Fibroblast of lung (primary cell): ENCODE measurements at places on chromosomes 1 and 21. TPM values are rescaled to one million over a fixed set of nuclear protein-coding genes. Genes with fewer than 3 reads are reported as not detected.

EXTL1 gene
- 0.26 and 0.33 TPM in 2 replicates for total RNA-seq

IPP gene
- 10.3 and 15.2 TPM in 2 replicates for total RNA-seq

ZBTB17 gene
- total RNA-seq: 46.0 and 54.3 TPM in 2 replicates

CASZ1 gene
- total RNA-seq: 0.50 TPM in 1 of 2 replicates, not detected in the other

LCE6A gene
- total RNA-seq: not detected in 2 replicates

ZSWIM5 gene
- total RNA-seq: 0.77 and 0.99 TPM in 2 replicates

DNA sequence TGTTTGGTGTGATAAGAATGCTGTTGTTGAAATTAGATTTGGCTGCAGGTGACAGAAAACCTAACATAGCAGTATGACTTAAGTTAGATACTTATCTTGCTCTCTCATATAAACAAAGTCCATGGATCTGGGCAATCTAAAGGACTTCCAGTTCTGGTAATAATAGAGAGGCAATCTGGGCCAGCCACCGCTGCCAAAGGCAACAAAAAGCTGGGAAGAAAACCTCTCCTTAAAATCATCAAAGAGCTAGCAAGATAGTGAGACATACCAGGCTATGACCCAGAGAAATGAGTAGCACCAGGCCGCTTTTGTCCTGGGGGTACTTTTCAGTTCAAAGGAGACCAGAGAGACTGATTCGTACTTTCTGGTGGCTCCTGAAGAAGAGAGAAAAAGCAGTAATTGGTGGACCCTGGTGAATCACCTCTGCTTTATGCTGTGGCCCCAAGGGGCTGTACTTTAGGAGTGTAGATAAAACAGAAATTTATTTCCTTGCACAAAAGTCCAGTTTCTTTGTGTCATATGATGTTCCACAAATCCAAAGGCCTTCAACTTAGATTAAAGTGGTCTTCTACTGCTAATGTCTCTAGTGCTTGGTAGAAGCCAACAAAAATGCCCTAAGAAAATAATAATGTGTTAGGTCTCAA lies 125.4 kb downstream of the TBX19 start:
- no peak overlapping the region for H3K27ac ChIP-seq
- H3K4me1 ChIP-seq: no peaks in the 10 kb centered on the region
- no peak overlapping the region for H3K4me3 ChIP-seq
- H3K36me3 ChIP-seq: no peaks in the 10 kb centered on the region
- DNase-seq: no peak
- H3K27me3 ChIP-seq: peaks cover 2% of the 10 kb centered on the region

- no peaks in the 10 kb centered on the region for H3K27me3 ChIP-seq
- no peak for DNase-seq
- H3K4me3 ChIP-seq: peak overlapping the region; percentile 46
- H3K36me3 ChIP-seq: no peaks in the 10 kb centered on the region
These were observed 14.2 kb upstream of the MCOLN3 start for GRCh38 chr1:85062425-85063026.

DNA sequence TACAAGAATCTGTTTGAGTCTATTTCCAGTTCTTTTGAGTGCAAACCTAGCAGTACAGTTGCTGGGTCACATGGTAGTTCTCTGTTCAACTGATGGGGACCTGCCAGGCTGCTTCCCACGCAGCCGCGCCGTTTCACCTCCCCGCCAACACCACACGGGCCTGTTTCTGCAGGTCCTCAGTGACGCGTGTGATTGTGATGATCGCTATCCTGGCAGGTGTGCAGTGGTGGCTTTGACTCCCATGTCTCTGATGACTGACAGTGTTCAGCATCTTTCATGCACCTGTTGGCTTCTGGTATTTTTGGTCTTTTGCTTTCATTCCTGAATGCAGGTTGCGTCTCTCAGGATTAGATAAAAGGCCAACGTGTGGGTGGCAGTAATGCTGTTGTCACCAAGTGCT lies 41.6 kb downstream of the FAAP20 start:
- no peak overlapping the region for H3K4me3 ChIP-seq
- no peak for DNase-seq
- no peaks in the 10 kb centered on the region for H3K36me3 ChIP-seq
- no peaks in the 10 kb centered on the region for H3K4me1 ChIP-seq

- no peak overlapping the region for H3K4me3 ChIP-seq
- no peaks in the 10 kb centered on the region for H3K4me1 ChIP-seq
- H3K36me3 ChIP-seq: no peaks in the 10 kb centered on the region
- H3K27me3 ChIP-seq: no peaks in the 10 kb centered on the region
- H3K27ac ChIP-seq: no peak overlapping the region
- DNase-seq: no peak
These were observed 195.1 kb upstream of the FMN2 start for GRCh38 chr1:239896569-239896968.

- peaks cover 6% of the 10 kb centered on the region for H3K4me1 ChIP-seq
- H3K27me3 ChIP-seq: no peaks in the 10 kb centered on the region
- H3K4me3 ChIP-seq: no peak overlapping the region
- no peaks in the 10 kb centered on the region for H3K36me3 ChIP-seq
- no peak overlapping the region for H3K27ac ChIP-seq
These were observed 127.3 kb downstream of the HLCS start for GRCh38 chr21:36839123-36839522.

DNA sequence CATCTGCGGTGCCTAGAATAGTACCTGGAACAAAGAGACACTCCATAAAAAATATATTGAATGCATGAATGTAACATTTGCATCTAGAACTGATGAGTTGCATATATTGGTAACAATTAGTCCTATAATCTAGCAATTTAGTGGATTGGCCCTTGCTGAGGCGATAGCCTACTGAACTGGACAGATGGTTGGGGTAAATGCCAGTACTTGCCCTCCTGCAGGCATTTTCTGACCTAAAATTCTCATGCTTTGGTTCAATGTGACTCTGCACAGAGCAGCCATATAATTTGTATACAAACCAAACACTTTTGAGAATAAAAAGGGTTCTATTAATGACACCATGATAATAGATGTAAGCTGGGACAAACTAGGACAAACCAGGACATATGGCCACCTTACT lies 313.6 kb downstream of the OLFM3 start:
- no peaks in the 10 kb centered on the region for H3K27me3 ChIP-seq
- H3K4me1 ChIP-seq: no peaks in the 10 kb centered on the region
- DNase-seq: no peak

- no peak for DNase-seq
- no peak overlapping the region for H3K4me3 ChIP-seq
- H3K27me3 ChIP-seq: no peaks in the 10 kb centered on the region
- H3K27ac ChIP-seq: no peak overlapping the region
These were observed 56.2 kb upstream of the WDR26 start for GRCh38 chr1:224490549-224491537.

DNA sequence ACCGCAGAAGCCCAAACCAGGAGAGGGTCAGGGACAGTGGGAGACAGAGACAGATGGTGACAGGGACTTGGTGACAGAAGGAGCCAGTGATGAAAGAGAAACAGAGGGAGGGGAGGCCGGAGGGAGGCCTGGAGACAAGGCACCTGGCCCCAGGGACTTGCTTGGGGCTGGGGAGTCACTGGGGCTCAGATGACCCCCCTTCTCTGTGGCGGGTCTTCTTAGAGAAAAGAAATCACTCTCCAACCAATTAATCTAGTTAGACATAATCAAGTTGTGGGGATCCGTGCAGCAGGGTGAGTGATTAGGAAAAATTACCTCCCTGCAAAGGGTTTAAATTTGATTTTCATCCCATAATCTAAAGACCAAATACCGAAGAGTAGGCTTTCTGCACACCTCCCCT lies 519.8 kb downstream of the PTPRU start:
- no peak overlapping the region for H3K4me3 ChIP-seq
- H3K27me3 ChIP-seq: no peaks in the 10 kb centered on the region
- DNase-seq: no peak
- no peaks in the 10 kb centered on the region for H3K36me3 ChIP-seq
- H3K27ac ChIP-seq: no peak overlapping the region

DNA sequence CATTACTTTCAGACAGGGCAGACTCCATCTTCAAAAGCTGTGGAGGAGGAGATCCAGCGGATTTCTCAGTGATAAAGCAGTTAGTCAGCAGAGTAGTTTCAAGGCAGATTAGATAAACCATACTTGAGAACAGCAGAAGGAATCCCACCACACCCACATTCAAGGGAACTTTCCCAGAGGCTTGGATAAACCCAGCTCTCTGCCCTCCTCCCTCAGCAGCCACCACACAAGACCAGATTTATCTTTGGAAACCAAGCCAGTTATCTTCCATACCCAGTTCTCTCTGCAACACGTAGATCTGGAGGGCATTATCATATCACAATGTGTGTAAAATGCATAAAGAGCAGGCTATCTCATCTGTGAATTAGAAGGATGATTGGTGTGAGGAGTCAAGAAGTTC lies 40.2 kb downstream of the GFI1 start:
- H3K4me1 ChIP-seq: no peaks in the 10 kb centered on the region
- no peaks in the 10 kb centered on the region for H3K27me3 ChIP-seq
- no peaks in the 10 kb centered on the region for H3K36me3 ChIP-seq
- DNase-seq: peak; percentile 82

DNA sequence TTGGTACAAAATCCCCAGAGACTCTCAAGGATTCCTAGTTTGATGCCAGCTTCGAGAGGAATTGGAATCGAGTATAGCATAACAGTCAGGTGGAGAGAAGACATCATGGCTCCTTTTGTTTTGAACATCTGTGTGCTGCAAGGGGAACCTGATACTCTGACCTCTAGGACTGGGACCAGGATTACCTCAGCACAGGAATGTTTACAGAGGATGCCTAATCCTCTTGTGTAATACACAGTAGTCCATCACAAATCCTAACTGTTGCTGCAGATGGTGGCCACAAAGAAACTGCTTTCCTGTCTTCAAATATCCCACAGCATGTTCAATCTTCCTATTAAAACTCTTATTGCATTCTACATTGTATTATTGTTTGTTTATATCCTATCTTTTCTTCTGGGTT lies 111.8 kb upstream of the PRMT6 start:
- H3K27ac ChIP-seq: no peak overlapping the region
- no peak overlapping the region for H3K4me3 ChIP-seq
- no peaks in the 10 kb centered on the region for H3K4me1 ChIP-seq

- no peak overlapping the region for H3K27ac ChIP-seq
- H3K4me3 ChIP-seq: no peak overlapping the region
- H3K27me3 ChIP-seq: no peaks in the 10 kb centered on the region
- H3K4me1 ChIP-seq: no peaks in the 10 kb centered on the region
- no peaks in the 10 kb centered on the region for H3K36me3 ChIP-seq
- no peak for DNase-seq
These were observed 350.8 kb upstream of the KAZN start for GRCh38 chr1:14247666-14248065.
